ENCODE measurements at places on chromosomes 3 and 15. TPM values are rescaled to one million over a fixed set of nuclear protein-coding genes. Genes with fewer than 3 reads are reported as not detected.
A peak's percentile ranks its signal among the peaks of the same experiment; 100 is the strongest.

- DNase-seq: no peak
Measured at GRCh38 chr3:149934524-149934923, 36.2 kb downstream of the PFN2 start.

DNA sequence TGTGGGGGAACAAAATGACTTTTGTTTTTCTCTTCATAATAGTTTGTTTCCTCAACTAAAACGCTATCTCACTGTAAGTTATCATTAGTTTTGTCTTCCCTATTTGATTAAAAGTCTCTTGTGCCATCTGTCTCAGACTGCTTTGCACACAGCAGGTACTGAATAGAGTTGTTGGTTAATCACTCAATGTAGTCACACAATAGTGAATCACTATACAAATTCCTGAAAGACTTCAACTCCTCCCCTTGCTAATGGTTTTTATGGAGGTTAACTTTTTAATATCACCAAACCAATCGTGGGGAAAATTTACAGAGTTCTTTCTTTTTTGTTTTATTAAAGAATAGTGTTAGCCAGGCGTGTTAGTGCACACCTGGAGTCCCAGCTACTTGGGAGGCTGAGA lies 2.6 kb upstream of the NGLY1 start:
- no peak for DNase-seq

- no peak for DNase-seq
Measured at GRCh38 chr3:62566022-62566557, 192.7 kb upstream of the FEZF2 start.

DNA sequence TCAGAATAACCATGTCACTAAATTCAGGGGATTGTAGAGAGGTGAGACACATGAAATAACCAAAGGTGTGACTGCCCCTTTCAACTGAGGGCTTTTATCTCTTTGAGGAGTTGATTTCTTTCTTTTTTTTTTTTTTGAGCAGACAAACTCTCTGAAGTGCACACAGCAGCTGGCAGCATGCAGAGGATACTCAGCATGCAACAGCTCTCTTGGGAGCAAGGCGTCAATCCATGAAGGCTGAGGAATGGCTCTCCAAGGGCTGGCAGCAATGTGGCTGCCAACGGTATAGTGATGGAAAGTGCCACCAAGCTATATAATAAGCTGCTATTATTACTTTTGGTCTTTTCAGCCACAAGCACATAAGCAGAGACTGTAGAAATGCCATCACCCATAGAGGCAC lies 226.7 kb upstream of the FEZF2 start:
- DNase-seq: no peak

DNA sequence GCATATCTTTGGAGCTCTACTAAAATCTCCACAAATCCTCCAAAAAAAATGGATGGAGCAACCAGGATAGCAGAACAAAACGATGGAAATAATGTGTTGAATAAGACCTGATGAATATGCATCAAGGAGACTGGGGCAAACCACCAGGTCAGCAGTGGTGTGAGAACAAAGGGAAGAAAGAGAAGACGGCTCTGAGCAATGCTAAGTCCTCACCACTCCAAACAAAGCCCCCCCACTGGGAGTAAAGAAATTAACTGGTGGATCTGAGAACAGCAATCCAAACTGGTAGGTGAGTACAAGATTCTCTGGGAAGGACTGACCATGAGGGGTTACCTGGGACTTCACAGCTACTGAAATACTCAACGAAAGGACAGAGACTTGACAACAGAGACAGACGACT lies 977.3 kb downstream of the TBL1XR1 start:
- DNase-seq: peak; percentile 79

The IGSF10 gene
- 0.94 TPM for total RNA-seq

- no peak for DNase-seq
Measured at GRCh38 chr3:44045476-44046275, 196.0 kb upstream of the TOPAZ1 start.

DNA sequence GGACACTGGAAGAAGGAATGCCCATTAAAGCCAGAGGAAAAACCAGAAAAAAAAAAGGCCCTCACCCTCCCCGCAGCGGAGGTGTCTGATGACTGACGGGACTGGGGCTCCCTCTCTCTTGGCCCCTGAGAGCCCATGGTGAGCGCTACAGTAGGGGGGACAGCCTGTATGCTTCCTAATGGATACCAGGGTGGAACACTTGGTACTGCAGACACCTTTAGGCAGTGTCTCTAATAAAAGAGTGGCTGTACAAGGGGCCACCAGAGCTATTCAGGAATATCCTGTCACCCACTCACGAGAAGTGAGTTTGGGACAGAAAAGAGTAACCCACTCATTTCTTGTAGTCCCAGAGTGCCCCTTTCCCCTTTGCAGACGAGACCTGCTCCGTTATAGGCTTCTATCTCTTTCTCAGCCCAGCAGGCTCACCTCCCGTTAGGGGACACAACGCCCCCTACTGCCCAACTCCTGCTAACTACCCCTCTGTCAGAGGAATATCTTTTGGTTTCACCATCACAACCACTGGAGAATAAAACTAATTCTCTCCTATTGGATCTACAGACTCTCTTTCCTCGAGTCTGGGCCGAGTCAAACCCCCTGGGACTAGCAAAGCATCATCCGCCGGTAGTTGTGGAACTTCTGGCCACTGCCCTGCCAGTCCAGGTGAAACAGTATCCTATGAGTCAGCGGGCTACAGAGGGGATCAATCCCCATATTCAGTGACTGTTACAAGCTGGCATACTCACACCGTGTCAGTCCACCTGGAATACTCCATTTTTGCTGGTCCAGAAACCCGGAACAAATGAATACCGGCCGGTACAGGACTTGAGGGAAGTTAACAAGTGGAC lies 40.8 kb downstream of the ZBTB11 start:
- peak; percentile 82 for DNase-seq

The TBC1D21 gene
- total RNA-seq: not detected

DNA sequence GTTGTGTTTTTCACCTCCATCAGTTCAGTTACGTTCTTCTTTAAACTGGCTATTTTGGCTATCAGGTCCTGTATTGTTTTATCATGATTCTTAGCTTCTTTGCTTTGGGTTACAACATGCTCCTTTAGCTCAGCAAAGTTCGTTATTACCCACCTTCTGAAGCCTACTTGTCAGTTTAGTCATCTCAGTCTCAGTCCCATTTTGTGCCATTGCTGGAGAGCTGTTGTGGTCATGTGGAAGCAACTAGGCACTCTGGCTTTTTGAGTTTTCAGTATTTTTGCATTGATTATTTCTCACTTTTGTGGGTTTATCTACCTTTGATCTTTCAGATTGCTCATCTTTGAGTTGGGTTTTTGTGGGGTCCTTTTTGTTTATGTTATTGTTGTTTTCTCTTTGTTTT lies 151.3 kb downstream of the CFAP20DC start:
- no peak for DNase-seq

GRCh38 chr3:126480206-126480605 lies 4.5 kb upstream of the ZXDC start:
- DNase-seq: no peak

DNA sequence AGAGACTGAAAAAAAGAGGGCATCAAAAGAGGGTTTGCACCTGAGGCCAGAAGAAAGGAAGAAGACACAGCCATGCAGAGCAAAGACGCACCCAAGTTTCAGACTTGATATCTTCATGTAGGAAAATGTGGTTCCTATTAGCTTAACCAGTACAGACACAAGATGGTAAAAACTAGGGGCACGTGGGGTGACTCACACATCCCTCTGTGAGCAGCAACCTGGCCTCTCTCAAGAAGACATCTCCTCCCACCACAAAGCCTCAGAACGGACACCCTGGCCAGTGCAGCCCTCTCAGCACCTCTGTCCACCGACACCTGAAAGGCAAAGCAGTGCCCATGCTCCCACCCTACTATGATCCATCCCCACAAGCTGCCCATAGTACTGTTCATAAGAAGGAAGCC lies 33.3 kb downstream of the GLB1 start:
- no peak for DNase-seq

- no peak for DNase-seq
Measured at GRCh38 chr3:193029800-193030199, 112.1 kb upstream of the MB21D2 start.

The ARPP21 gene
- not detected for total RNA-seq

The CP gene
- total RNA-seq: 2.8 TPM

- peak; percentile 55 for DNase-seq
Measured at GRCh38 chr15:100879061-100879463, 569 bp upstream of the ALDH1A3 start.

- peak; percentile 27 for DNase-seq
Measured at GRCh38 chr3:42980909-42981308, 1.8 kb downstream of the GASK1A start.

The ITIH4 gene
- total RNA-seq: 1.4 TPM

GRCh38 chr15:71291723-71292122 lies 176.5 kb downstream of the THSD4 start:
- no peak for DNase-seq

DNA sequence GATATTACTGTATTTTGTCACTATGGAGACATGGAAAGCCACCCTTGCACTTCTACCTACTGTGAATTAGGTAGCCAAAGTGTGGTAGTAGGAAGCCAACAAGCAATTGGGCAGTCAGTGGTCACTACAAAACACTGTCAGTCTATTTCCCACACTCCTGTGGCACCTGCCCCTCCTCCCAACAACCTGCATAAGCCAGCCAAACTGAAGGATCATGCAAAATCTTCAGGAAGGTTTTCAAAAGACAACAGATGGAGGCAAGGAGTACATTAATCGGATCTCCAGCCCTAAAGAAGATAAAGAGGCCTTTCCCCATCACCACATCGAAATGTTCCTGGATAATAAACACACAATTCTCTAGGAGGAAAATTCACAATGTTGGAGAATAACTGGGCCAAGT lies 11.9 kb downstream of the POMGNT2 start:
- DNase-seq: no peak

The IL17RD gene
- total RNA-seq: 79.6 TPM

The AVEN gene
- 10.3 TPM for total RNA-seq

GRCh38 chr3:11480663-11481298 lies 162.9 kb downstream of the VGLL4 start:
- peak; percentile 73 for DNase-seq

Data from GM23338 (cell line).